Midbrain (tissue), 1 donor: ENCODE measurements at places on chromosomes 1 and 21.

GRCh38 chr1:23239638-23240295 lies 22.5 kb upstream of the HTR1D start:
- no peak for DNase-seq

- no peak for DNase-seq
These were observed 17.7 kb upstream of the KLHDC8A start for GRCh38 chr1:205374210-205375078.

DNA sequence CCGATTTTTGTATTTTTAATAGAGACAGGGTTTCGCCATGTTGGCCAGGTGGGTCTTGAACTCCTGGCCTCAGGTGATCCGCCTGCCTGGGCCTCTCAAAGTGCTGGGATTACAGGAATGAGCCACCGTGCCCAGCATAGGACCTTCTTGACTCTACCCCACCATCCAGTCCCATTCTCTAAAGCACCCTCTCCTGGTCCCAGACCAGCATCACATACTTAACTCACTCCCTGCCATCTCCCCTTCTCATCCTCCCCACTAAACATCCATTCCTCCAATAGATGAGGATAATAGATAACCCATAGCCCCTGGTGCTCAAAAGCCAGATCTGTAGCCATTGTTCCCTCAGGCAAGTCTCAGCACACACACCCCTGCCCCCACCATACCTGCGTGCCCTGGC lies 2.1 kb downstream of the ENTREP3 start:
- no peak for DNase-seq

- no peak for DNase-seq
These were observed 3.7 kb downstream of the FOXD2 start for GRCh38 chr1:47441450-47442106.

- no peak for DNase-seq
These were observed 10.6 kb downstream of the MROH7 start for GRCh38 chr1:54652168-54652567.

- no peak for DNase-seq
These were observed 102.8 kb downstream of the RIPK4 start for GRCh38 chr21:41663805-41664788.

DNA sequence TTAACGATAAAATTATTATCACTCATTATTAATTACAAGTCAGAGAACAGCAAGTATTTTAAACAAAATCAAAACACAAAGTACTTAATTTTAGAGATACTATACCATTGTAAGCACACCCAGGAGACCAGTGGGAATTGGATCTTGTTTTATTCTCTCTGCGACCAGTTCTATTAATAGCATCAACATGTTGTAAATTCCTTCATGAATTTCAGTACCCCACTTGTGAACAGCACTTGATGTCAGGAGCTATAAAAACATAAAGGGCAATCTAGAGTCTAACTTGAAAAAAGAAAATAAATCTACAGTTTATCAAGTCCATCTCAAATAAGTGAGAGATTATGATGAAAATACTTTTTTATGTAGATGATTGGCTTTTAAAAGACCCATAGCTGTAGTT lies 42.9 kb downstream of the USP24 start:
- no peak for DNase-seq

- no peak for DNase-seq
These were observed 5.9 kb downstream of the IQGAP3 start for GRCh38 chr1:156566436-156566835.

GRCh38 chr1:917076-917459 lies 6.7 kb upstream of the SAMD11 start:
- DNase-seq, result no peak

- no peak for DNase-seq
These were observed 222.8 kb downstream of the HLX start for GRCh38 chr1:221101807-221102605.

GRCh38 chr1:230332575-230333066 lies 93.5 kb downstream of the PGBD5 start:
- DNase-seq, result no peak

DNA sequence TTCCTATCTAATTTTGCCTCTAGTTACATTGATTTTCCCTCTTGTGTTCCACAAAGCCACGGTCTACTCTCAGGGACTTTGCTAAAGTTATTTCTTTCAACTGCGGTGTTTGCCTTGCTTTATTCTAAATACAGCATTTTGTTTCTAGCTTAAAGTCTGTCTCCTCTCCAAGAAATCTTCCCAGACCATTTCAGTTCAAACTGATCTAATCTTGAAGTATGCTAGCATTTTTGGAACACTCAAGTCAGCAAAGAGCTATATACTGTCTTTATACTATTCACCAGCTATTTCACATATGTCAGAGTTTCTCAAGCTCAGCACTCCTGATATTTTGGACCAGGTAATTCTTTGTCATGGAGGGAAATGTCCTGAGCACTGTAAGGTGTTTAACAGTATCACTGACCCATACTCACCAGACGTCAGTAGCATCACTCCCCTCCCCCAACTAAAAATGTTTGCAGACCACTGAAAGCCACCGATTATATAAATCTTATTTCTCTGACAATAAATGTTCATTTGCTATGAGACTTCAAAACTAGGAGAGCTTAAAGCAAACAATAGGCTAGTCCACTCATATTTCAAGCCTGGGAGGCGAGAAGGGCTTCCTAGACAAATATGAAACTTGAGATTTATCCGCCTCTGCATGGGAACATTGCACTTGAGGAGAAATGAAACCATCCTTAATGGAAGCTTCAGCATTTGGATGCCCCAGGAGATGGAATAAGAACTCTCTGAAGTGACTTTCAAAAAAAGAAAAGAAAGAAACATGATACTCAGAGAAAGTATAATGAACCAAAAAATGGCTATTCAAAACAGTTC lies 81.1 kb downstream of the KIAA0319L start:
- no peak for DNase-seq

GRCh38 chr1:84347932-84348555 lies 46.5 kb downstream of the SAMD13 start:
- no peak for DNase-seq

GRCh38 chr1:1207571-1207892 lies 1.1 kb upstream of the TNFRSF18 start:
- no peak for DNase-seq

GRCh38 chr1:36924282-36924811 lies 110.0 kb downstream of the GRIK3 start:
- DNase-seq, result peak; percentile 58

DNA sequence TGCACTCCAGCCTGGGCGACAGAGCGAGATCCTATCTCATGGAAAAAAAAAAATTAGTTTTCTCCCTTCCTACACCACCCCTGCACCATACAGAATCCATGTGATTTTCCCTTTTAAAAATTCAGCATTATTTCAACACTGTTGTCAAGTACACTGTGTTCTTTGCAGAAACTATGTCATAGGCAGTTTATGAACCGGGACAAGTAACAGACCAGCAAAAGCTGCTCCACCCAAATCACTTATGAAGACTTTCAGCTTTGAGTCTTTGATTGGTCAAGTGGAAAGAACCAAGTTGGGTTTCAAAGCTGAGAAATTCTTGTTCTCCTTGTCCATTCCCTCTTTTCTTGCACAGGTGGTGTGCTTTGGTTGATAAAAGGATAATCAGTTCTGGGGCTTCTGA lies 173.0 kb downstream of the CDC7 start:
- DNase-seq, result no peak

DNA sequence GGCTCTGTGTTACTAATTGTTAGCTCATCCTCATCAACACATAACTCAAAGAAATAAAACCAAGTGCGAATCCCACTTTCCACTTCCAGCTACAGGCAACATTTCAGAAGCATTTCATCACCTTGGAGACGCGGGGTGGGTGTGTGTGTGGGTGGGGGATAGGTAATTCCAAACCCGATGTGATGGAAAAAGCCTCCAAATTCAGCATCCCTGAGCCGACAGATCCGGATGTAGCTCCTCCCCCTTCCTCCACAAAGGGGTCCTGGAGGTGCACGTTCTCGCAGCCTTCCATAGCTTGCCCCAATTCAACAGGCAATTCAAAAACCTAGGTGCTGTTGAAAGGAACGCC lies 486 bp downstream of the HSPA13 start:
- DNase-seq, result no peak

DNA sequence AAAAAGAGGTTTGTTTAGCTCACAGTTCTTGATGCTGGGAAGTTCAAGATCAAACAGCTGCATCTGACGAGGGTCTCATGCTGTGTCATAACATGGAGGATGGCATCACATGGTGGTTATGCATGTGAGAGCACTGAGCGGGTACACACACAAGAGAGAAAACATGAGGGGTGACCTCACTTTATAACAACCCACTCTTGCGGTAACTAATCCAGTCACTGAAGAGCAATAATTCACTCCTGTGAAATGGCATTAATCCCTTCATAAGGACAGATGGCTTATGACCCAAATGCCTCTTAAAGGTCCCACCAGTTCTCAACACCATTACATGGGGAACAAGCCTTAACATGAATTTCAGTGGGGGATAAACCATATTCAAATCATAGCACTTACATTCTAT lies 23.2 kb upstream of the CHIT1 start:
- no peak for DNase-seq

DNA sequence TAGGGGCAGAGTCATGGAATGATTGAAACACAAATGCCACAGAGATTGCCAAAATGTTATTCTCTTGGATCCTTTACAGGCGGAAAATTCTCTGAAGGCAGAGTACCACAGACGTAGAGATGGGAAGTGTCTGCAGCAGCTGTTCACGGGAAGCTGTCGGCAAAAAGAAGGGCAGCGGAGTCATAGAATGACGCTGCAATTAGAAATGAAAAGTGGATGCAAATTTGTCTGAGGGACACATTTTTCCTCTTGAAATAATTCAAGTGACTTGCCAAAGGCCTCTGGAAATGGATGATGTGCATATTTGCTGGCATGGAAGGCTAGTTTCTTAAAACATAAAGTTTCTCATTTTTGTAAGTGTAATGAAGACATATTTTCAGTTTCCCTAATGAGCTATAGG lies 77.5 kb upstream of the PLD5 start:
- DNase-seq, result no peak

DNA sequence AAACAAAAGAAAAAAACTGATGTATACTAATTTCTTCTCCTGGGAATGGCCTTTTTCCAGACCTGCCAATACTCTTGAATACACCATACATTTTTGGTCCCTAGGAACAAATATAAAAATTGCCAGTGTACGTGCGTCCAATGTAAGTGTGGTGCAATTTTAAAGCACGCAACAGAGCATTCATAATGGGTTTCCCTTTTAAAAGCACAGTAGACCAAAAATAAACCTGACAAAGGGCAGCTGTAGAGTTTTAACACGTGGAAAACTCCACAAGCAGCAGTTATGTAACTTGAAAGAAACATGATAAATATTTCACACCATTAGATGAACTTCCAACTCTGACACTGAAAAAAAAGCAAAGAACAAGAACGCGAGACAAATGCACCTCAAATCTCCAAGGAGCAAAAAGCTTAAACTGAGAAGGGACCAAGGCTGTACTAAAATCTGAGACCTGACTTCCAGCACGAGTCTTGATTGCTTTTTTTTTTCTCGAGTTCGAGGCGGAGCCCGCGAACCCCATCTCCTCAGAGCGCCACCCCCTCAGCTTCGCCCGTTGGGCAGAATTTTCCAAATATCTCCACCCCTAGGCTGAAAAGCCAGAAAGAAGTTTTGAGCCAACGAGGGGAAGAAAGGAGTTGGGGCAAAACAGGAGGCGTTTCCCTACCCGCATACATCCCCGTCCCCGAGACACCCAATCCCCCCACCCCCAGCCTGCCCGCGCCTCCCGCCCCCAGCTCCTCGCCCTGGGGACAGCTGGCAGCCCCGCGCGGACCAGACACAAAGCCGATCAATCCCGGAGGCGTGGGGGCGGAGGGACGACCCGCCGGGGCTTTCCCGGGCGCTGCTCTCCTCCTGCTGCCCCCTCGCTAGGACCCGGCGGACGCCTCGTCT lies at the start of gene JAM2:
Gene JAM2 (plus strand): TSS at position 599 of the 891 bp plus-strand sequence. CDS start 564 bp downstream, outside the sequence.
- peak; percentile 40 for DNase-seq

- no peak for DNase-seq
These were observed 17.1 kb downstream of the SOAT1 start for GRCh38 chr1:179310721-179311120.

- DNase-seq, result no peak
These were observed 8.5 kb upstream of the AKNAD1 start for GRCh38 chr1:108865316-108865910.

DNA sequence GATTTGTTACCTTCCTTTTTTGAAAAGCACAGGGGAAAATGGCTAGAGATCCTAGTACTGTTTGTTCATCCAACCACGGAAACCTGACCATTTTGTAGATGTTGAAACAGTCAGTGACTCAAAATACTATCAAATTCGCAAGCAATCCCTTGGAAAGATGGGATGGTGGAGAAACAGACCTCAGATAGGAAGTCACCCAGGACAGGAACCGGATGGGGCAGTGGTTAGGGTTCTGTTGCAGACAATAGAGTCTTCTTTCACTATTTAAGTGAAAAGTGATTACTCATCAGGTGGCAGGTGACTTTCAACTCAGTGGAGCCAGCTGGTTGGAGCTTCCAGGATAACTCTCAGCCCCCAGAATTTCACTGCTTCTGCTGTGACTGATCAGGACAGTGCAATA lies 17.0 kb downstream of the LHX4 start:
- no peak for DNase-seq

GRCh38 chr1:90840352-90840751 lies 123.2 kb upstream of the BARHL2 start:
- DNase-seq, result no peak

DNA sequence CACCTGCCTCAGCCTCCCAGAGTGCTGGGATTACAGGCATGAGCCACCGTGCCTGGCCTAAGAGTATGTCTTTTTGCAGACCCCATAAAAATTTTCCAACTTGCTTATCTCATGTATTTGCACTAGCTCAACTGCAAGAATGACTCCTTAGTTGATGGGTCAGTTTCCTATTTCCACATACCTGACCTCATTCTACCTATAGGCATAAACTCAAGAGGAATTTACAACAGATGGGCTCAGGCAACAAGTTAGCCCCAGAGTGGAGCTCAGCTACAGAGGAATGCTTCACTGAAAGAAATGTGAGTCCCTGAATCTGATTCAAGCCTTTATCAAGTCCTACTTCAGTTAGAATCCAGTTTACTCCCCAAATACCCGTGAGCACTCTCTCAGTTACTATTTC lies 5.3 kb upstream of the SLC37A1 start:
- no peak for DNase-seq

- DNase-seq, result no peak
These were observed 93.8 kb downstream of the COQ8A start for GRCh38 chr1:227033880-227034279.

- no peak for DNase-seq
These were observed 57.8 kb downstream of the EDARADD start for GRCh38 chr1:236451796-236452373.

GRCh38 chr1:31981972-31982371 lies 31.7 kb upstream of the KHDRBS1 start:
- DNase-seq, result no peak

DNA sequence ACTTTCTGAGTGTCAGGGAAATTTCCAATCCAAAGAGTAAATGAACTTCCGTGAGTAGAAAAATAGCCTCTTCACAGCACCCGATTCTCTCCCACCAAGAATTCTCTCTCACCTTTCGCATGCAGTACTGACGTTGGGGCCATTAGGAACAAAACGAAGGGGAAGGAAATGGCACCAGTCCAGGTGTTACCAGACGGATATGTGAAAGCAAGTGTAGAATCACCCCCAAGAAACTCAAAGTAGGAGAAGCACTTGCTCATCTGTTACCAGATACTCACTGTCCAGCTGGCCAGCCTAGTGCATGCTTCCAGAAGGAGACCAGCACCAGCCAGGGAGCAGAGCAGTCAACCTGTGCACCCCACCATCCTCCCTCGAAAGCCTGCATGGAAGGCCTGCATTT lies 55.1 kb downstream of the ITPKB start:
- no peak for DNase-seq
